ENCODE measurements at places on chromosomes 7 and 10. TPM values are rescaled to one million over a fixed set of nuclear protein-coding genes. Genes with fewer than 3 reads are reported as not detected.

The ATP5MK gene
- total RNA-seq, result 455 TPM

The FAM237B gene
- total RNA-seq, result not detected

The NFE2L3 gene
- total RNA-seq, result 5.8 TPM

The ALKBH4 gene
- 15.6 TPM for total RNA-seq

The MDFIC gene
- 19.8 TPM for total RNA-seq

The CPA1 gene
- not detected for total RNA-seq

The DOCK1 gene
- 83.4 TPM for total RNA-seq

Data from esophagus squamous epithelium (tissue), 5 donors.